Psoas muscle (tissue), 8 donors: ENCODE measurements at places on chromosomes 2 and 18. TPM values are rescaled to one million over a fixed set of nuclear protein-coding genes. Genes with fewer than 3 reads are reported as not detected.
A peak's percentile ranks its signal among the peaks of the same experiment; 100 is the strongest.

DNA sequence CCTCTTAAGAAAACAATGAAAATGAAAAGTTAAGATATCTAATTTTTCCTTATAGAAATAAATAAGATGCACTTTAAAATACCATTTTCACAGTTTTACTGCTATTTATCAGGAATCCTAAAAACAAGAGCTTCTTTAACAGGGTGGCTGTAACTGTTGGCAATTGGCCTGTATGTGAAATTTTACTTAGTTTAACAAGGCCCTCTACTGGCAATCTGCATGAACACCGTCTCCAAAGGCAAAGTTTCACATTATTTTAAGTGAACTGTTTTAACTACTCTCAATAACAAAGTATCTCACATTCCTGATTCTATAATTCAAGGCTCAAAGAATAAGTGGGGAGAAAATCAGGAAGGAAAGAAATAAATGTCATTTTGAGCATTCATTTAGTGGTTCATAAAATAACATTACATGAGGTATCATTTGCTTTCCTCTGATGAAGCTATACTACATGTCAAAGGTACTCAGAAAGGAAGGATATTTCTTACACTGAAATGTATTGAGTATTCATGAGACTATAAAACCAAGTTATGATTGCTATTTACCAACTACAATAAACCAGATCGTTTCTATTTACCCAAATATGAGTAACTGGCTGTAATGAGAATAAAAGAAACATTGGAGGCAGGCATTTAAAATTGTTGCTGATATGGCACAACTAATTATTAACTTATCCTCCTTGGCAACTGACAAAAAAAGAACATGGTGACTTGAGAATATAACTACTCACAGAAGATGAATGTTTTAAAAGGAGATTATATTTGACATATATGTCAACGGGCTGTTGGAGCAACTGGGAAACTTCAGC lies 7.0 kb downstream of the NCKAP5 start:
- no peak for DNase-seq

DNA sequence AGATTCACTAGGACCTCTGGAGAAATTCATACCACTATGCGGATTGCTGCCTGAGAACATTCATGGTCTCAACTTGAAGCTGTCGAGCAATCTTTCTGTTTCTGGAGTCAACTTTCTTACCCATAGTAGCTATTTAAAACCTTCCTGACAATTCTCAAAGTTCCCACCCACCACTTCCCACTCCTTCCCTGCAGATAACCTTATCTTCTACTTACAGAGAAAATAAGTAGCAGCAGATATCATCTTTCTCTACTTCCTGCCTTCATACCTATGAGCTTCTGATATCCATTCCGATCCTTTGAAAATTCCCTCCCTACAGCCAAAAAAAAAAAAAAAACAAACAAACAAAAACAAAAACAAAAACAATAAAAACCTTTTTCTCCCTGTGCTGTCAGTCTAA lies 81.2 kb upstream of the CYRIA start:
- no peak for DNase-seq

DNA sequence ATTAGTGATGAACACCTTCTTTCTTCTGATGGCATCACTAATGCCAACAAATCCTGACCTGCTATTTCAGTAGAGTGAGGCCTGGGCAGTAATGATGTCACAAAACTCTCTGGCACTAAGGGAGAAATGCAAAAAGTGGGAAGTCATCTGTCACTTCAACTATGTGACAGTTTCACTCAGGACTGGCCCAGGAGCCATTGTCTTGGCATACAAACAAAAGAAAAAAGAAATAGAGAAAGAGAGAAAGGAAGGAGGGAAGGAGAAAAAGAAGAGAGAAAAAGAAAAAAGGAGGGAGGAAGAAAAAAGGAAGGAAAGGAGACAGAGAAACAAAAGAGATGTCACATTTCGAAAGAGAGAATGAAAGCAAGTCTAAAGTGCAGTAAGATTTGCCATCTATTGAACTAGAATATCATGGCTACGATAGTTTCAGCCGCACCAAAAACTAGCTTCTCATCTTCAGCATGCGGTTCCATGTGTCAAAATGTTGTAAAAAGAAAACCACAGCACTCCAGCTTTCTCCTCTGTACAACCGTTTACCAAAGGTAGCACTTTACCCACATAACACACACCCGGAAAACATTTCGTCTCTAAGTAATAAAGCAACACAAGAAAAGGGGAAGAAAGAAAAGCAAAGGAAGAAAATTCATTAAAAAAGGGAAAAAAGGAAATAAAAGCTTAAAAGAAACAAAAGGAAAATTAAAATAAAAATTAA lies 50.1 kb downstream of the CD226 start:
- DNase-seq = no peak

GRCh38 chr2:68157002-68157401 lies 686 bp upstream of the PNO1 start:
- no peak for DNase-seq

DNA sequence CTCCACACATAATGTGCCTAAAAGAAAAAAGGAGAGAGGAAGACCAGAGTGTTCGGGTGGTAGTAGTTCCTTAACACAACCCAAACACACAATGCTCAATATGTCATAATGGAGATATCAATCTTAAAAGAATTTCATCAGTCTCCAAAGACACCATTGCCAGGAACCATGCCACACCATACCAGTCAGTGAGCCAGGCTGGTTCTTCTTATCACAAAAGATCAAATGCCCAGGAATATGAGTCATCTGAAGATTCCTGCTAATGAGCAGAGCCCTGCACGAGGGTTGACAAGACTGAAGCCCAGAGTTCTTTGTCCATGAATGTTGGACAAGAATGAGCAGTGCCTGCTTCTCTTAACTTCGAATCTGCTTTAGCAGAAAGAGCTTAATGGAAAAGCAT lies 262.3 kb downstream of the ZNF516 start:
- no peak for DNase-seq

- DNase-seq = no peak
Measured at GRCh38 chr2:39732482-39732881, 46.6 kb downstream of the THUMPD2 start.

DNA sequence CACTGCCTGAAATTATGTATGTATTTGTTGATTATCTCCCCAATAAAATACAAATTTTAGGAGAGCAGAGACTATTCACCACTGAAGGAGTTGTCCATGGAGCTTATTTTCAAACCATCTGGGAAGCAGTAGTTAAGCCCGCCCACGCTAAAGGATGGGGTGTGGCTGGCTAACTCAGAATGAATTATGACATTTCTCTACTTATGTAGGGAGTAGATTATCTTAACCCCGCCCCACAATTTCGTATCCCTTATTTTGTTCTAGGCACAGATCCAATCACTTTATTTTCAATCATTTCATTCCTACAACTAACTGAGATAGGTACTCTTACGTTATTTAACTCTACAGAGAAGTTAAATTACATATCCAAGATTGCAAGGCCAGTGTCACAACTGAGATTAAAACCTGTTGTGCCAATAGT lies 1.4 kb upstream of the LAPTM4A start:
- peak; percentile 50 for DNase-seq

GRCh38 chr2:62801814-62802523 lies 96.5 kb downstream of the EHBP1 start:
- no peak for DNase-seq

Gene RUFY4
- total RNA-seq = not detected
